ENCODE measurements at places on chromosomes 4 and X.

DNA sequence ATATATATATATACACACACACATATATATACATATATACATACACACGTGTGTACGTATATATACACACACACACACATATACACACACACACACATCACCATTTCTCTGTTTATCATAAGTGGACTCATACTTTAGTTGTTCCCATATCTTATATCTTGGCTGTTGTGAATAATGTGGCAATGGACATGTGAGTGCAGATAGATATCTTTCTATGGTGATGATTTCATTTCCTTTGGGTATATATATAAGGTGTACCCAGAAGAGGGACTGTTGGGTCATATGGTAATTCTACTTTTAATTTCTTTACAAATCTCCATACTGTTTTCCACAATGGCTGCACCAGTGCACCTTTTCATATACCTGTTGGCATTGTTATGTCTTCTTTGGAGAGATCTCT, 105.9 kb downstream of the LARP1B start:
- DNase-seq: no peak

GRCh38 chr4:47835494-47835893, 2.4 kb downstream of the CORIN start:
- no peak for DNase-seq

DNA sequence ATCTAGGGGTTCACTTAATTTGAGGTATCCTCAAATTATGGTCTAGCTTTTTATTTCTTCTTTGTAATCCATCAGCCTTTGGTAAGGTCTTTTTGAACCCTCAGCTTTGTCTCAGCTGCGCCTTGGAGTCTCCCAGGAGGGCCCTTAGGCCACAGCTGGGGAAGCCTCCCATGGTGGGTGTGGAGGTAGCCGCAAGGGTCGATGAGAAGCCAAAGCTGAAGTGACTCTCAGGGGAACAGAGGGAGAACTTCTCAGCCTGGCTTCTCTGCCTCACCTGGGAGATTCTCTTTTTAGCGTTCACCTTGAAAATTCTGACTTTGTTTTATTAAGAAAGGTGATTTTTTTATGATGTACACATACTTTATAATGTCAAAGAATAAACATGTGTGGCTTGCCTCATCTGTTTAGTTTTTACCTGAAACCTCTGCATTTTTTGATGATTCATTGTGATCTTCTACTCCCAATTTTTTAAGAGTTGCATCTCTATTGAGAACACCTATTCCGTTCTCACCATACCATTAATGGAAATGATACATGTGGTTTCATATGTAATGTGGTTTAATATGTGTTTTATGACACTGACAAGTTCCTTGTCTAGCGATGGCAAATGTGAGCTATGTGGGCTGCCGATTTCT, 25.6 kb upstream of the SLC25A4 start:
- DNase-seq: no peak

- no peak for DNase-seq
Measured at GRCh38 chrX:79290596-79290995, 76.5 kb downstream of the ITM2A start.

DNA sequence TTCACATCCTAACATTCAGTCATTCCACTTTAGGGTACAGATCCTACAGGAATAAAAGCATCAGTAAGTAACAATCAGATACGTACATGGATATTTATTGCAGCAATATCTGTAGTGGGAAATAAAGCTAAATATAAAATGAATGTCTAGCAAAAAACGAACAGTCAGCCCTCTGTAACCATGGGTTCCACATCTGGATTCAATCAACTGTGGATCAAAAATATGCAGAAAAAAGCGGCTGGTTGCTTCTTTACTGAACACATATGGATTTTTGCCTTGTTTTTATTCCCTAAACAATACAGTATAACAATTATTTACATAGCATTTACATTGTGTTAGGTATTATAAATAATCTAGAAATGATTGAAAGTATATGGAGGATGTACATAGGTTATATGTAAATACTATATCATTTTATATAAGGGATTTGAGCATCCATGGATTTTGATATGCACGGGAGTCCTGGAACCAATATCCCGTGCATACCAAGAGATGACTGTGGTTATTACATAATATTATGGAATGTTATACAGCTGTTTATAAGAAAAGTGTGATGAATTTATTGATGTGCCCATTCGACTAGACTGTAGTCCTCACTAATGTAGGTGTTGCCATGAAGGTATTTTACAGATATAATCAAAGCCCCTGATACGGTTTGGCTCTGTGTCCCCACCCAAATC, 132.8 kb downstream of the ARHGEF9 start:
- DNase-seq: no peak

DNA sequence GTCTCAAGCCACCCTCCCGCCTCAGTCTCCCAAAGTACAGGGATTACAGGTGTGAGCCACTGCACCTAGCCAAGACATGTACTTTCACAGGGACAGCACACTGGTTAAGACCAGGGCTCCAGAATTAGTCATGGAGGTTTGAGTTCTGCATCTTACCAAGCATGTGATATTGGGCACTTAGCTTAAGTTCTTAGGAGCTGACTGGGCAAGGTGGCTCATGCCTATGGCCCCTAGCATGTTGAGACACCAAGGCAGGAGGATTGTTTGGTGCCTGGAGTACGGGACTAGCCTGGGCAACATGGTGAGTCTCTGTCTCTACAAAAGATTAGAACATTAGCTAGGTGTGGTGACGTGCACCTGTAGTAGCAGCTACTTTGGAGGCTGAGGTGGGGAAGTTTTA, 2.6 kb upstream of the TMEM192 start:
- DNase-seq: no peak

- DNase-seq: peak; percentile 67
Measured at GRCh38 chr4:105473324-105474098, at the start of gene PPA2. Gene PPA2, minus strand, starts transcription at chr4:105474062. Its CDS starts 12 bp downstream, at chr4:105474050.

All from smooth muscle cell of the brain vasculature (primary cell).